ENCODE measurements at places on chromosomes 3 and 15. TPM values are rescaled to one million over a fixed set of nuclear protein-coding genes. Genes with fewer than 3 reads are reported as not detected.
A peak's percentile ranks its signal among the peaks of the same experiment; 100 is the strongest.

DNA sequence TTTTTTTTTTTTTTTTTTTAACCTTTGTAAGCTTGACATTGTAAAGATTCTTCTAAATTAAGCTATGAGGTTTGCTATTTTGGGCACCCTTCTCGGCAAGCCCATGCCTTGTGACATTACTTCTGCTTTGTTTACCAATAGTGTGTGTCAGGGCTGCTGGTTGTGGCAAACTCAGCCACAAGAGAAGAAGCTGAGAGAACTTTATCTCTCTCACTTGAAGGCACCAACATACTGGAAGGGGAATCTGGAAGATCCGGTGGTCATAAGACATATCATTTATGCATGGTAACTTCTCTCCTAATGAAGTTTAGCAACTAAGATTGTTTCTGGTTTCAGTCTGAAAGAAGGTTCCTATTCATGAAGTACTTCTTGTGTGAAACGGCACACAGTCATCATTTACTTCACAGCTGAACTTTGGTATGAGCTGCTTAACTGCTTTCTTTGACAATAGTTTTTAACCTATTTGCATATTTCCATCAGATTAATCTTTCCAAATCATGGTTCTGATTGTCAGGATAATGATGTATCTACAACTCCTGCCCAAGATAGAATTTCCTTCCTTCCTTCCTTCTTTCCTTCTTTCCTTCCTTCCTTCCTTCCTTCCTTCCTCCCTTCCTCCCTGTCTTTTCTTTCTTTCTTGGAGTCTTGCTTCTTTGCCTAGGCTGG lies 189.3 kb downstream of the NFKBIZ start:
- no peaks in the 10 kb centered on the region for H3K4me1 ChIP-seq
- DNase-seq: no peak
- H3K4me3 ChIP-seq: no peak overlapping the region
- no peaks in the 10 kb centered on the region for H3K27me3 ChIP-seq

- no peaks in the 10 kb centered on the region for H3K27me3 ChIP-seq
- no peaks in the 10 kb centered on the region for H3K36me3 ChIP-seq
- DNase-seq: no peak
These were observed 54.9 kb downstream of the SLCO3A1 start for GRCh38 chr15:91908391-91908790.

- H3K4me3 ChIP-seq: no peak overlapping the region
- no peaks in the 10 kb centered on the region for H3K36me3 ChIP-seq
- H3K27ac ChIP-seq: peak overlapping the region; percentile 50
- DNase-seq: no peak
These were observed 16.5 kb downstream of the SEMA3G start for GRCh38 chr3:52428151-52429005.

DNA sequence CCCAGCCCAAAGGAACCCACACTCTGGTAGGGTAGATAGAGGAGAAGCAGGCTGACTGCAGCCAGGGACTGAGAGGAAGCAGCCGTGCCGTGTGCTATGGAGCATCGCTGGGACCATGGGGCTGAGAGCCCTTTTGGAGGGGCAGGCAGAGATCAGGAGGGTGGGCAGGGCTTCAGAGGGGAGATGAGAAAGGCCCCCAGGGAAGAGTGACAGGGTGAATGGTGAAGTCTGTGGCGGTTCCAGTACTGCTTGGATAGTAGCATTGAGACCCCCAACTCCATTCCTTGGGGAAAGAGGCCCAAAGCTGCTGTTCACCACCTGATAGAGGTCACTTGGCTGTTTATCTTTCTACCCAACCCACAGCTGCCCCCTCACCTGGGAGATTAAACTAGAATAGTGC lies 80.0 kb upstream of the MRPS22 start:
- H3K4me3 ChIP-seq: no peak overlapping the region
- no peaks in the 10 kb centered on the region for H3K36me3 ChIP-seq
- no peaks in the 10 kb centered on the region for H3K27me3 ChIP-seq
- DNase-seq: no peak

Gene GASK1A
- total RNA-seq: 1.5 TPM

Gene GOLGA6D
- not detected for total RNA-seq

Gene CLDN16
- total RNA-seq: not detected

All from psoas muscle (tissue), 8 donors.